Activated naive CD8-positive, alpha-beta T cell treated with anti-CD3 and anti-CD28 coated beads, Interleukin-2, amount 50 U/mL, for 16 hours (primary cell): ENCODE measurements at places on chromosomes 7 and 10.

DNA sequence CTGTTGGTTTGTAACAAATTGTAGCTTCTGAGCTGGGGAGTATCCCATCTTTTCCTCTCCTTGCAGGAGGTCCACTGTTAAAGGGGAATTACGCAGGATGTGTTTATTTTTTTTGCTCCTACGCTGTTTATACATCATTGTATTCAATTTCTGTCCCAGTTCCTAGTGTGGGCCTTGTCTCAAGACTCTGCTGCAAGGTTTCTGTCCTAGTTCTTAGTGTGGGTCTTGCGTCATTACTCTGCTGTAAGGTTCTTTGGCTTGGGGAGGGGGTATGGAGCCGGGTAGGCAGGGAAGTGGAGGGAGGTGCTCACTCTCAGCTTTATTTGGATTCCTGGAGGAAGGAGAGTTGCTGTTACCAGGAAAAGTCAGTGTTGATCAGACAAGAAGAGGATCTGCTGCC, 64.0 kb upstream of the TRIM8 start:
- no peak for DNase-seq

GRCh38 chr7:3897430-3898372, 596.6 kb downstream of the SDK1 start:
- no peak for DNase-seq

DNA sequence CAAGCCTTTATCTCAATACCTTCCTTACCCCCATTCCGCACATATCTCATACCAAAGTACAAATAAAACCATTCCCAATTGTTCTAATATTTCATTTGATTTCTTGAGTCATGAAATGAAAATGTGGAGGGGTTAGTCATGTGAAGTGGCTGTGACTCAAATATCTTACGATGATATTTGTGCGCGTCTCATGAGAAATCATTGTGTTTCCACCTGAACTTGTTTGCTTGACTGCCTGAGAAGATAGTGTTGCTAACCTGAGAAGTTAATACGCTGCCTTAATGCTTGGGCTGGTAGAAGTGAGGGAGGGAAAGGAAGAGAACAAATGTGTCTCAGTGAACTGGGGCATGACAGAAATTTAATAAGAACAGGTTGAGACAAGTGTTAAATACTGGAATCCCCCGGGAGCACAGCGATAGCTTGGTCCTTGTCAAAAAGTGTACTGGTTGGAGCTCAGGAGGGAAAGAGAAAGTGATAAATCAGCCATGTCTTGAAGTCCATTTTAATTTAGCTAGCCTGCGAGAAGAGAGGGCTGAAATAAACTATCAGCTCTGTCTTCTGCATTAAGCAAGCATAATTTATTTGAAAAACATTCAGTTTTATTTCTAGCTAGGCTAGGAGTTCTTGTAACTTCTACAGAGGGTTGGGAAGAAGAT, 7.2 kb upstream of the EPHA1 start:
- no peak for DNase-seq

- DNase-seq, result no peak
These were observed 21.6 kb downstream of the TES start for GRCh38 chr7:116231949-116232348.

DNA sequence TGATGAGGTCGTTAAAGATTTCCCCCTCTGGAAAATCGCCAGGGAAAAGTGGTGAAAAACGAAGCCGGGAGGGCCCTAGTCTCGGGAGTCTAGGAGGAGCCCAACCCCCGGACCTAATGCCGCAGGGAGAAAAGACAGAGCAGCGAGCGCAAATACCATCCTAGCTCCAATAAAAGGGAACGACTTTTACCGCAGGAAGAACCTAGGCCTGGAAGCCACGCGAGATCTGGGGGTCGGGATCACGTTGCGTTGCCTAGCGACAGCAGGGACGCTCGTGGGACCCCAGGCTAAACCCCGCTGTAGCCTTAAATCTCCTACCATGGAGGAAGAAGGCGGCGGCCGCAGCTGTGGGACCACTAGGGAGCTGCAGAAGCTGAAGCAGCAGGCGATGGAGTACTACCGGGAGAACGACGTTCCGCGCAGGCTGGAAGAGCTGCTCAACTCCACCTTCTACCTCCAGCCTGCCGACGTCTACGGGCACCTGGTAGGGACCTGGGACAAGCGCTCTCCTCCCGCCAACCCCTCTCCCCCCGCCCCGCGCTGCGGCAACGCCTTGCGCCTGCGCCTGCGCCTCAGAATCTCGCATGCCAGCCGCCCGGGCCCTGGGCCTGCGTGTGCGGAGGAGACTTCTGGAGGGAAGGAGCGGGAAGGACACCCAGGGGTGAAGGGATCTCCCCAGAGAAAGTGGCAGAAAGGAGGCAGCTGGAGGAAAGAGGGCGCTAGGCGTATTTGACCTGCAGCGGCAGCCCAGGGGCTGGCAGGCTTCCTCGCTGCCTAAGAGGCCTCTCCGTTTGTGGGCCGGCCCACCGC, at the start of gene ENO4:
TSS of gene ENO4 (plus strand) at position 252 of the 810 bp plus-strand sequence. CDS start at position 320, 68 bp downstream.
- DNase-seq, result no peak
